Stimulated activated CD4-positive, alpha-beta T cell treated with anti-CD3 and anti-CD28 coated beads, Interleukin-1b, Interleukin-23, amount 100 ng/mL, for 48 hours (primary cell): ENCODE measurements at places on chromosomes 1 and 21.

DNA sequence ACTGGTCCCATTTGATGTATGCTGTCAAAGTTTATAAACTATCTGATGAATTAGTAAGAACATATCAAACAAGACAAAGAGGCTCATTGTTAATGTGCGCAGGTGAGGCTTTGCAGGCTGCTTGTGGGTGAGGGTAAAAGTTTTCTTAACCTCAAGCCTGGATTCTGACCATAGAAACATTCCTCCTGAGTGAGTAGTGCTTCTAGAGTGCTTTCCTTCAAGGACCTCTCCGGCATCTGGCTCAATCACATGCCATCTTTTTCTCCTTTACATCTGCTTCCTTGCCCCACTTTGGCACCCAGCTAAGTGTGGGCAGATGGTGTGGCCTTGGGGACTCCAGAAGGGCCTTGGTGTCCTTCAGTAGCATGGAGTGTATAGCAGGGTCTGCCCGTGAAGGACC, 104.0 kb downstream of the ROR1 start:
- DNase-seq, result no peak

- no peak for DNase-seq
Measured at GRCh38 chr1:68979891-68980290, 483.0 kb upstream of the DEPDC1 start.

- no peak for DNase-seq
Measured at GRCh38 chr1:205042911-205043806, at the start of gene CNTN2. CNTN2 (plus strand) TSS chr1:205043212; CDS start chr1:205053186, 9,974 bp downstream.

DNA sequence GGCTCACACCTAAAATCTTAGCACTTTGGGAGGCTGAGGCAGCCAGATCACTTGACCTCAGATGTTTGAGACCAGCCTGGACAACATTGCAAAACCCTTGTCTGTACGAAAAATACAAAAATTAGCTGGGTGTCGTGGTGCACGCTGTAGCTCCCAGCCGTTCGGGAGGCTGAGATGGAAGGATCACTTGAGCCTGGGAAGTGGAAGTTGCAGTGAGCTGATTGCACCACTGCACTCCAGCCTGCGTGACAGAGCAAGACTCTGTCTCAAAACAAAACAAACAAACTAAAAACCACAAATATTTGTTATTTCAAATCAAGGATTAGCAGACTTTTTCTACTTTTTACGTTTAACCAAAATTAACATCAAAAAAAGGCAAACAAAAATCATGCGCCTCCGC, 31.3 kb downstream of the INKA2 start:
- DNase-seq, result no peak

DNA sequence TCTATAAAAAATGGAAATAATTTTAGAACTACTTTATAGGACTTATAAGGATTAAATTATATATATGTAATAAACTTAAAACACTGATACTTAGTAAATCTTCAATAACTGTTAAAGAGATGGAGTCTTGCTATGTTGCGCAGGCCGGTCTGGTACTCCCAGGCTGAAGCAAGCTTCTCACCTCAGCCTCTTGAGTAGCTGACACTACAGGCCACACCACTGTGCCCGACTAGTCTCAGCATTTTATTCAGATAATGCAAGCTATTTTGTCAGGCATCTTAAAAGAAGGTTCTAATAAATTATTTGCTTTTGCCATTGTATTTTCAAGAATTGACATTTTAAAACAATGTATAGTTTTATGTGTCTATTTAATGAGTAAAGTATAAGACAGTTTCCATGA, 20.8 kb downstream of the CNST start:
- no peak for DNase-seq
